ENCODE measurements at places on chromosomes 2 and 18. TPM values are rescaled to one million over a fixed set of nuclear protein-coding genes. Genes with fewer than 3 reads are reported as not detected.
A peak's percentile ranks its signal among the peaks of the same experiment; 100 is the strongest.

- DNase-seq: no peak
- no peaks in the 10 kb centered on the region for H3K27me3 ChIP-seq
- no peaks in the 10 kb centered on the region for H3K4me1 ChIP-seq
Observed at GRCh38 chr2:53417385-53417784, 350.2 kb upstream of the CHAC2 start.

DNA sequence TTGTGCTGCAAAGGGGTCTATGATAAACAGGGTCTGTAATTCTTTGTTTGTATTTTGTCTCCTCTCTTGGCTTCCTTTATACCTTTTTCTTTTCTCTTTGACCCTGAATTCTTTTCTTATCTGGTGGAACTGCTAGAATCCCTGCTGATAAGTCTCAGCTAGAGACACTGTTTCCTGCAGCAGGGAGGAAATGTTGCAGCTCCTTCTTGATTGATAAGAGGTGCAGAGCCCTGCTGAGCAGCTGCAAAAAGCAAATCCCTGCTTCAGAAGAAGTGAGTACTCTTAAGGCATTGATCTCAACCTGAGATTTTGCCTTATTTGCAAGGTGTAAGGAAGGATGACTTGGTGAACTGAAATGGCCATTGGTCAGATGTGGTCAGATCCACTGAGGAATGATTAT lies 167.8 kb downstream of the NUP35 start:
- no peak overlapping the region for H3K4me3 ChIP-seq
- no peak for DNase-seq
- H3K27ac ChIP-seq: no peak overlapping the region
- H3K4me1 ChIP-seq: no peaks in the 10 kb centered on the region

- no peak overlapping the region for H3K27ac ChIP-seq
- H3K4me1 ChIP-seq: no peaks in the 10 kb centered on the region
- no peak overlapping the region for H3K4me3 ChIP-seq
- no peaks in the 10 kb centered on the region for H3K27me3 ChIP-seq
- no peak for DNase-seq
- no peaks in the 10 kb centered on the region for H3K36me3 ChIP-seq
Observed at GRCh38 chr2:66555501-66556324, 120.8 kb downstream of the MEIS1 start.

GRCh38 chr2:224837558-224837957 lies 121.4 kb upstream of the CCDC195 start:
- no peaks in the 10 kb centered on the region for H3K27me3 ChIP-seq
- H3K36me3 ChIP-seq: peaks cover 85% of the 10 kb centered on the region
- DNase-seq: no peak

DNA sequence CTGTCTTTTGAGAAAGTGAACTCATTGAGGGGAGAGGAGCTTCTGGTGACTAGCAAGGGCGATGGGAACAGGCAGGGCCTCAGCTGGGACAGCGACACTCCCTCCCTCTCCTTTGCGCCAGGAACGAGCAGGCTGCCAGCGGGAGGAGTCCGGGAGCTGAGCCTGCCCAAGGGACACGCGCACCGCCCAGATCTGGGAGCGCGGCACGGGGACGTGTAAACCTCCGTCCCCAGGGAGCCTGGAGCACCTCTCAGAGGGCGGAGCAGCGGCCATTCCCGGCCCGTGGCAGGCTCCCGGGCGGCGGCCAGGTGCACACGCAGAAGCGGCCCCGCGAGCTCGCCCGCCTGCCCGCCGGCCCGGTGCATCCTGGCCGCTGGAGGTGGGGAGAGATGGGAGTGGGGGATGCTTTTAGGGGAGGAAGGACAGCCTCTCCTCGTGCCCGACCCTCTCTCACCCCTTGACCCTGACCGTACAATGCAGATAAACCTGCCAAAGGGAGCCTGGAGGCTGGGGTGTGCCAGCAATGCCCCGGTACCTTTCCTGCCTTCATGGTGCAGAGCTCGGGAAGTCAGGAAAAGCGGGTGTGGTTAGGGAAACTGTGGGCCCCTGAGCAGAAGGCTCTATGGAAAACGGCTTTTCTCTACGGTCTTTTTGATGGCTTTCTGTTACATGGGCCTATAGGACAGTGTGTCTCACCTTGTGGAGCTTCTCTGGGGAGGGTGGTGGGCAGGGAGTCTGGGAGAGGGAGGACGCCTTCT lies 2.2 kb downstream of the AQP4 start:
- no peaks in the 10 kb centered on the region for H3K36me3 ChIP-seq
- H3K27me3 ChIP-seq: no peaks in the 10 kb centered on the region
- no peak overlapping the region for H3K4me3 ChIP-seq
- H3K27ac ChIP-seq: no peak overlapping the region
- no peaks in the 10 kb centered on the region for H3K4me1 ChIP-seq
- no peak for DNase-seq

DNA sequence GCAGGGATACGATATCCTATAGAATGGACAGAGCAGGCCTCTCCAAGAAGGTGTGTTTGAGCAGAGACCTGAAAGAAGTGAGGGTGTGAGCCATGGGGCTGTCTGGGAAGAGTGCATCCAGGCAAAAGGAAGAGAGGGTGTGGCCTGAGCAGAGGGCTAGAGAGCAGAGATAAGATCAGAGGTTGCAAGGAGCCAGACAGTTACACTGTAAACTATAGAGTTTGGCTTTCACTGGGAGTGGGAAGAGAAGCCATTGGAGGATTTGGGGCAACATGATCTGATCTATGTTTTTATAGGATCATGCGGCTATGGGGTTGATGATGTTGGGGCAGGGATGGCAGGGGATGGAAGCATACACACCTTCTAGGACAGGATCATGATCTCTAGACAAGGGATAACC lies 124.1 kb upstream of the MAP3K20 start:
- no peaks in the 10 kb centered on the region for H3K36me3 ChIP-seq
- H3K27ac ChIP-seq: no peak overlapping the region
- no peak for DNase-seq

DNA sequence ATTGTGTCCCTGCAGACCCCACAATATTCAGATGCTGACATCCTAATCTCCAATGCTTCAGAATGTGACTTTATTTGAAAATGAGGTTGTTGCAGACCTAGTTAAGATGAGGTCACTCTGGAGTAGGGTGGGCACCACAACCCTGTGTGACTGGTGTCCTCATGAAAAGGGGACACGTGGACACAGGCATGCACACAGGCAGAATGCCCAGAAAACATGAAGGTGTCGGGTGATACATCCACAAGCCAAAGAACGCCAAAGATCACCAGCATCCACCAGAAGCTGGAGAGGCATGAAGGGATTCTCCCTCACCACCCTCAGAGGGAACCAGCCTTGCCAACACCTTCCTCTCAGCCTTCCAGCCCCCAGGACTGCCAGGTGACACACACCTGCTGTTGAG lies 69.3 kb downstream of the AFF3 start:
- H3K4me1 ChIP-seq: no peaks in the 10 kb centered on the region
- H3K27me3 ChIP-seq: no peaks in the 10 kb centered on the region
- DNase-seq: no peak
- H3K36me3 ChIP-seq: no peaks in the 10 kb centered on the region
- H3K27ac ChIP-seq: no peak overlapping the region

DNA sequence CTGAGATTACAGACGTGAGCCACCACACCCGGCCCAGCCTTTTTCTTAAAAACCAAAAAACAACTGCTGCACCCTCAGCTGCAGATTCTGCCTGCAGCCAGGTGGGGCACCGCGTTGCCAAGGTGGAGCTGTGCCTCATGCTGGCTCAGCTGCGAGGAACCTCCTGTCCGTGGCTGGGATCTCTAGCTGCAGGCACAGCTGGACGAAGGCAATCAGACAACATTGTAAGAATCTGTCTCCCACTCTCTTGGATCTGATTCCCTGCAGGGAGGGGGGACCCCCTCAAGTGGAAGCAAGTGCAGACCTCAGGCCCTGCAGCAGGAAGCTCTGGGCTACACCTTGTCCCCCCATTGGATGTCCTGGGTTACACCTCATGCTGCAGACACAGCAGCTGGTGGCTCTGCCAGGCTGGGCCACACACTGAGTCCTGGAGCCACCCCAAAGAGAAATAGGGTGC lies 24.1 kb downstream of the CIDEA start:
- no peak overlapping the region for H3K4me3 ChIP-seq
- no peak overlapping the region for H3K27ac ChIP-seq
- H3K4me1 ChIP-seq: no peaks in the 10 kb centered on the region
- DNase-seq: no peak
- H3K27me3 ChIP-seq: no peaks in the 10 kb centered on the region

DNA sequence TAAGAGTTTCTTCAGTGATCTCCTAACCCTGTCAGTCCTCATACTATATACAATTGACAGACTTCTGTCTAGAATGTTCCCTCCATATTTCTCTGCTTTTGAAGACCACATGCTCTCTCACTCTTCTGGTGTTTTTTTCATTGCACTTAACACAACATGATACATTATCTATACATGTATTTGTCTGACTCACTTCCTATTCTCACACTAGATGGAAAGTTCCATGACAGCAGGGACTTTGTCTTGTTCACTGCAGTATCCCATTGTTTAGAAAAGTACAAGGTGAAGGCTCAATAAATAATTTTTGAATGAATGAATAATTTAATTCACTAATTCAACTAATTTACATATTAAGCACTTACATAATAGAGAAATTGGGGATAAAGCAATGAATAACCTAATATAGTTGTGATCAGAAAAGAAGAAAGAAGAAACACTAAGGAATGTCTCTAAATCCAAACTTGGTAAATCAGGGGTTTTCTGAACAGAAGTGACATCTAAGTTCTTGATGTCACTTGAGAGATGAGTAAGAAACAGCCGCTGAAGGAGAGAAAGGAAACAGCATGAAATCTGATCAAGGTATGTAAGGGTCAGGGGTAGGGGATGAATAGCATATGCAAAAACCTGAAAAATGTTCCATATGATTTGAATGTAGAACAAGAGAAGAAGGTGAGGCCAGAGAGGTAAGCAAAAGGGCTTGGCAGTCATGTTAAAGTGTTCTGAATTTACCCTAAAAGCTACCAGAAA lies 42.4 kb downstream of the MBD2 start:
- no peaks in the 10 kb centered on the region for H3K27me3 ChIP-seq
- no peaks in the 10 kb centered on the region for H3K4me1 ChIP-seq
- peaks cover 6% of the 10 kb centered on the region for H3K36me3 ChIP-seq
- no peak overlapping the region for H3K27ac ChIP-seq
- DNase-seq: no peak

DNA sequence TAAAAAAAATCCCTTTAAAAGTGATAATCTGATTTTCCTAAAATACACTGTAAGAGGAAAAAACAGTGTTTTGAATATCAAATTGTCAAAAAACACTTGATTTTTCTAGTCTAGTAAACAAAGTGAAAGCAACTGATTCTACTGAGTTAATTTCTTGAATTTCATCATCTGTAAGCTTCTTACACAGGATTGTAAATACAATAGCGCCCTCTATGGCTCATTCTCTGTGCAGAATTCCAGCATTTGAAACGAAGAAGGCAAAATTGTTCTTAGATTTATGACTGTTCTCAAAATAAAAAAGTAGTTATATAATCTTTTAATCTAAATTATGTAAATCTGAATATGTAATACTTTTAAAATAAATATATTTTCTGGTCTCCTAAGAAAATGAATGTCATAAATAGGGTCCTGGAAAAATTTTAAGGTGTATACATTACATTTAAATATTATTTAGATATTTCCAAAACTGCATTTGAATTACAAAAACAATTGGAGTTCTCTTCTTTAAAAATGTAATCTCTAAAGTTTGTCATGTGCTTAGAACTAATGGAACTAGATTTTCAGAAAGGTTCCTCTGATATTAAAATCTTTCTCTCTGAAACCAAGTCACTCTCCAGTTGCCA lies 176.9 kb upstream of the MC4R start:
- no peak overlapping the region for H3K27ac ChIP-seq
- H3K4me1 ChIP-seq: no peaks in the 10 kb centered on the region
- peak; percentile 0 for DNase-seq
- H3K27me3 ChIP-seq: no peaks in the 10 kb centered on the region

GRCh38 chr2:215019521-215020145 lies 118.8 kb downstream of the ABCA12 start:
- no peak for DNase-seq
- H3K4me3 ChIP-seq: no peak overlapping the region
- H3K36me3 ChIP-seq: no peaks in the 10 kb centered on the region
- no peaks in the 10 kb centered on the region for H3K4me1 ChIP-seq
- H3K27me3 ChIP-seq: no peaks in the 10 kb centered on the region

- no peaks in the 10 kb centered on the region for H3K36me3 ChIP-seq
- H3K27ac ChIP-seq: no peak overlapping the region
- no peaks in the 10 kb centered on the region for H3K27me3 ChIP-seq
- H3K4me3 ChIP-seq: no peak overlapping the region
- H3K4me1 ChIP-seq: peaks cover 15% of the 10 kb centered on the region
Observed at GRCh38 chr2:147659051-147659450, 185.8 kb upstream of the ACVR2A start.

DNA sequence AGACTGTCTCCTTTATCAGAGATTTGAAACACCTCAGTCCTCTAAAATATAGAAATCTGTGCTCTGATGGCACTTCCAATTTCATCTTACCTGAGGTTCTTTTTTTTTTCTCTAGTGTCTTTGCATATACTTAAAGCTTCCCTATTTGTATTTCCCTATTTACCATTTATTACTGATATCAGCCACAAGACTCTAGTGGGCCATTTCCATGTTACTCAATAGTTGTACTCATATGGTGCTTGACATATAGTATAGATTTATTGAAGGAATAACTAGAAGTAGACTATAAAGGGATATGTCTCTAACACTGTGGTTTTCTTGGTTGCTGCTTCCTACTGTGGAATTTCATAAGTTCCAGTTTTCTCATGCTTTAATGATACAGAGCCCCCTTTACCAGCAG lies 3.0 kb downstream of the RBM45 start:
- no peaks in the 10 kb centered on the region for H3K27me3 ChIP-seq
- H3K4me1 ChIP-seq: peaks cover 32% of the 10 kb centered on the region
- DNase-seq: no peak
- no peak overlapping the region for H3K4me3 ChIP-seq
- H3K36me3 ChIP-seq: no peaks in the 10 kb centered on the region
- no peak overlapping the region for H3K27ac ChIP-seq

DNA sequence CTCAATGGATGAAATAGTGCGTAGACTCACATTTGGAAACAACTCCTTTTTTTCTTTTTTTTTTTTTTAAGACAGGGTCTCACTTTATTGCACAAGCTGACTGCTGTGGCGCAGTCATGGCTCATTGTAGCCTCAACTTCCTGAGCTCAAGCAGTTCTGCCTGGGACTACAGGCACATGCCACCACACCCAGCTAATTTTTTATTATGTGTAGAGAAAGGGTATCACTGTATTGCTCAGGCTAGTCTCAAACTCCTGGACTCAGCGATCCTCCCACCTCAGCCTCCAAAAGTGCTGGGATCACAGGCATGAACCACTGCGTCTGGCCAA lies 17.4 kb downstream of the HAT1 start:
- H3K27ac ChIP-seq: no peak overlapping the region
- no peak overlapping the region for H3K4me3 ChIP-seq
- no peaks in the 10 kb centered on the region for H3K27me3 ChIP-seq
- DNase-seq: no peak
- H3K4me1 ChIP-seq: no peaks in the 10 kb centered on the region
- no peaks in the 10 kb centered on the region for H3K36me3 ChIP-seq

Gene INHBB
- total RNA-seq: not detected

Gene TUBA3E
- not detected for total RNA-seq

Gene HOXD13
- not detected for total RNA-seq

Gene ADNP2
- total RNA-seq: 20.2 TPM

Gene ANKRD30B
- total RNA-seq: not detected

Gene RAX
- total RNA-seq: not detected

Gene APOB
- total RNA-seq: not detected

Gene CD8B
- total RNA-seq: 0.73 TPM

Gene MC5R
- total RNA-seq: not detected
